LoVo (cell line): ENCODE measurements at places on chromosomes 2 and 18.

GRCh38 chr18:46051731-46052461, 20.2 kb downstream of the PSTPIP2 start:
- peak; percentile 33 for DNase-seq

GRCh38 chr2:114331934-114332333, 110.5 kb upstream of the DPP10 start:
- no peak for DNase-seq

DNA sequence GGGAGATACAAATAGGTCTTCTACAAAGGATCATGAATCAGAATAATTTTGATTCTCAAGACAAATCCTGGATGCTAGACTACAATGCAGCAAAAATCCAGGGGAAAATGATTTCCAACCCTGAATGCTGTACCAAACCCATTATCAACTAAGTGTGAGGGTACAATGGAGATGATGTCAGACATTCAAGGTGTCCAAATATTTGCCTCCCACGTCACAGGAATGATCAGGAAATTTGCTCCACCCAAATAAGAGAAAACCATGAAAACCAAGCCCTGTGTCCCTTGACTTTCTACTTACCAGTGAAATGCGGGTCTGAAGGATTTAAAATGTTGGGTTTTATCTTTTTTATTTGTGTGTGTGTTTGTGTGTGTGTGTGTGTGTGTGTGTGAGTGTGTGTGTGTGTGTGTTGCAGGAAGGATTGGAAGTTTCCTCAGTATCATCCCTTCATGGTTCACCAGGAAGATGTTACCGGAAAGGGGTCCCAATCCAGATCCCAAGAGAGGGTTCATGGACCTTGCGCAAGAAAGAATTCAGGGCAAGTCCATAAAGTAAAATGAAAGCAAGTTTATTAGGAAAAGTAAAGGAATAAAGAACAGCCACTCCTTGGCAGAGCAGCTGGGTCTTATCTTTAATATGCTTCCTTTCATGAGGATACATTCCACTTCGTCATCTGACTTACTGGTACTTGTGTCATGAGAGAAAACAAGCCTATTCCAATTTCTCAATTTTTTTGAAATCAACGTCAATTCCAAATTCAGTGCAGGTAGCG, 61.1 kb upstream of the ID2 start:
- no peak for DNase-seq

DNA sequence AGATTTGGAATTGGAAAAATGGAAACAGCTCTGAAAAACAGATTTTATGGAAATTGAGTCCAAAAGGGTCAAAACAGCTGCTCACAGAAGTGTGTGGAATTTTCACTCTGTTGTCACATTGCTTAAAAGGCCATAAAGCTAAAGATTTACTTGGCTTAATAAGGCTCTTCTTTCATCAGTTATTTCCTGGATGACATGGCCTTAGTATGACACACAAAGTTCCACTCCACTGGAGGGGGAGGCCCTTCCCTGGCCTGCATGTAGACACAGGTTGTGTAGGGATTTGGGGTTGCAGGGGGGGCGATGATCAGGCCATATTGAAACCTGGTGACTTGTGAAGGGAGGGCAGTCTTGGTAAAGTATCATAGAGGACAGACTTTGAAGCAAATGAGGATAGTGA, 34.0 kb downstream of the TMEM185B start:
- DNase-seq = no peak

DNA sequence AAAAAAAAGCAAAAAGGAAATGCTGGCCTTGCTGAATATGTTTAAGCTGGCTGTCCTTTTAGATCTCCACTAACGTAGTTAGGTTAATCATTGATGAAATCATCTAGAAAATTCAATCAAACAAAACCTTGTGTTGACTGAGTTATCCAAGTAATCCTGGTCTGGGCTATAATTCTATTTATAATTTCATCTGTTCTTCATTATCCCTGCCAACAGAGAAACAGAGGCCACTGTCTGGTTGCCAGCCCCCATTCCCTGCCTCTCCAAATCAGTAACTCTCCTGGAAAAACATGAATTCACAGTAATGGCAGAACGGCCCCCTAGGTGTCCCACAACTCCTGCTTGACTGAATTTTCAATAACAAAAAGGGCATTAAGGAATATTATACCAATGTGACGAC, 24.6 kb downstream of the DOCK10 start:
- DNase-seq = no peak

- DNase-seq = peak; percentile 16
Observed at GRCh38 chr2:225282858-225283710, 116.4 kb upstream of the NYAP2 start.

GRCh38 chr2:48423376-48423775, 106.6 kb upstream of the STON1 start:
- DNase-seq = no peak

DNA sequence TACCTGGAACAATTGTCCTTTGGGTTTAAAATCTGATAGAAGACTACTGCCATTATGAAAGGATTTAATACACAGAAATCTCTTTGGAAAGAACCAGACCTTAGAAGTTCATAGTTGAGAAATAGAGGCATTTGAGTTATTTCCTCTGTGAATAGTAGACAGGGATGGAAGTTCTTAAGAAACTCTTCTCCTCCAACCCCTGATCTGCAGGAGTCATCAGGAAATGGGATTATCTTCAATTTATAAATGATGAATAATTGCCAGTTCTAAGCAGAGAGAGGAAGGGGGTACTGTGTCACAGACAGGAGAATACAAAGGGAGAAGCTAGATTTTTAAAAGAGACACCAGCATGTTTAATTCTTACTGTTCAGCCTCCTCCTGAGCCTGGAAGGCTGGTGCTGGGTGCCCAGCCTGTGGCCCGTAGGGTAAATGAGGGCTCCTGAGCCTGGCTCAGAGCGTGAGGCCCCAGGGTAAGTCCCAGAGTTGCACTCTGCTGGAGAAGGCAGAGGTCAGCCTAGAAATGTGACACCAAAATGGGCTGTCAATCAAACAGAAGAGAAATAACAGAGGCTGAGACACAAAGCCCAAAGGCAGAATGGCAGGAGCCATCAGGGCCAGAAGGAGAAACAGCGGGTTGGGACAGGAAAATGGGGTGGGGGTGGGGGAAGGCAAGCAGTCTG, 58.2 kb upstream of the PKDCC start:
- no peak for DNase-seq

DNA sequence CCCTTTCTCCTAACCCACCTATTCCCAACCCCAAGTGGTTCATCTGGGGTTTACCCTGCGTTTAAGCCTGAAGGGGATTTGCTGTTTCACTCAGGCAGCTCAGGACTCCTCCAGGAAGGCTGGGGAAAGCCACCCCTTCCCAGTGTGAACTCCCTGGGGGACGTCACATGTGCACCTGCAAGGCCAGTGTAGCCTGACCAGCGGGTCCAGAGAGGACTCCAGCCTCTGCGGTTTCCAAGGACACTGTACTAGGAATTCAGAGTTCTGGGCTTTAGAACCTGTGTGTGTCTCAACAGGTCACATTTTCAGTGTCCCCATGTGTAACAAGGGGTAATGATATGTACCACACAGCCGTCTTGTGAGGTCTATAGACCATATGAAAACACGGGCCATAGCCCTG, 17.9 kb downstream of the EHD3 start:
- no peak for DNase-seq

DNA sequence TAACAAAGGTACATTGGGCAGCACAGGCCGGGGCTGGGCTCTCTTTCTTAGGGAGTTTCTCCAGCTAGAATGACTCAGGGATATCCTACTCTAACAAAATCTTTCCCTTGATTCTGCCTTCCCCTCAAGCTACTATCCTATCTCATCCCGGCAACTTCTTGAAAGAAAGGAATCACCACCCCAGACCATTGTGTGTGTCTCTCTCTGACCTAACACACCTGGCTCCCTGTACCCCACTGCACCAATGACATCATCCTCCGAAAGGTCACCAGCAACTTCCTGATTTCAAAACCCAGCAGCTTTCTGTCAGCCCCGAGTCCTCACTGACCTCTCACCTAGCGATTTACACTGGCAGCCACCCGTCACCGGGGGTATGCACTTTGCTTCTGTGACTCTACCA, 72.1 kb upstream of the MAP4K4 start:
- DNase-seq = no peak

DNA sequence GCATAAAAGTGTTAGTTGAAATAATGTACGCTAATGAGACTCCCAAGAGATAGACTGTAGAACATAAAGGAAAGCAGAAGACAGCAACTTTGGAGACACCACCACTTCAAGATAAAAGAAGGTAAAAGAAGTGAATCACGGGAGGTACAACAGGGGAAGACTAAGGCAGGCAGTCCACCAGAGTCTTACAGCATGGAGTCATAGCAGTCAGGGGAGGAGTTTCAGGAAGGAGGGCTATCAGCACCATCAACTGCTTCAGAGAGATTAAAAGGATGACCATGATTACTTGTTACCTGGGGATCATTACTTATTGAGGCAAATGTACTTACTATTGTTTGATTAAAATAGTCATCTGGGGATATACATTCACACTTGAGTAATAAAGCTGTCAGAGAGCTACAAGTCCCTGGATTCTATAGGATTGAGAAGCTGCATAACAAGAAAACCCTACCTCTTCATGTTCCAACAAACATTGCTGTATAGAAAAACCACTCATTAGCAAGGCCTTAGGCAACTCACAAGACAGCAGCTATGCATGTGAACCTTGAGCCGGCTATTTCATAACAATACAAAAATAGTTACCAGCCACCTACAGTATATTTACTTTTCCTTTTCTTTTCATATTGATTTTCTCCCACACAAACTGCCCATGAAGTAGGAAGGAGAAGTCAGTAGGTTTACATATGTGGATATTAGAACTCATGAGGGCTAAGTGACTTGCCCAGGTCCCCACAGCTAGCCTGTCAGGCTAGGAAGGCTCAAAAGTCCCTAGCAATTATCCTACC, 101.7 kb downstream of the PDE11A start:
- no peak for DNase-seq

GRCh38 chr2:71348302-71348701, 16.7 kb downstream of the ZNF638 start:
- no peak for DNase-seq

DNA sequence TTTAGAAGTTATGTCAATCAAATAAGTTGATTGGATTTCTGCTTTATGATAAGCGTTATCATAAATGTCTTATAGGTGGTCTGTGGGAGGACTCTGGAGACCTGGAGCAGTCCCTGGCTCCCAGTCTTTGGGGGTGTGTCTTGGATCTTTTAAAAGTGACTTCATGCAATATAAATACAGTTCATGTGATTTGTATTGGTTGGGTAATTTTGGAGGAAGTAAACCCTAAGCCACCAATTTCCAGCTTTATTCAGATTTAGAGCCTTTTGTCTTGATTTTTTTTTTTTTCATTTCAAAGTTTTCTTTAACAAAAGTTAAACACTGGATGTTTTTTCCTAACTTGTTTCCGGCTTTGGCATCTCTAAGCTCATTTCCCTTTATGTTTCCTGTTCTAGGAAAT, 68.8 kb downstream of the MAP4K4 start:
- DNase-seq = no peak

DNA sequence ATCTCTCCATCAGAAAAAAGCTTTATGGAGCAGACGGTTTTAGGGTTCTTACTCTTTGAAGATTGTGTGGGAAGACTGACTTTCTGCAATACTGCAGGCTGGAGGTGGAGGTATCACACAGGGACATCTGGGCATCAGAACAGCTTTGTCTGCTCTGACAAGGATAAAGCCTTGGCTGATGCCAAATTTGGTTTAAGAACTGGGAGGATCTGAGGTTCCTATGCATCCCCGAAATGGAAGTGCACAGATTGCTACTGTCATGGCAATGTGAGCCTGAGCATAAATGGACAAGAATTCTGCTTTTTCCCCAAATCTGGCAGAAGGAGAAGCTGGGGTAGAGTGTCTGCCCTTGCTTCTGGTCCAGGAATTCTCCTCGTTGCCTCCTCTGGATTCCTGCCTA, 424.3 kb downstream of the SLC4A3 start:
- no peak for DNase-seq

GRCh38 chr2:65264821-65265670, 37.4 kb downstream of the ACTR2 start:
- peak; percentile 57 for DNase-seq

DNA sequence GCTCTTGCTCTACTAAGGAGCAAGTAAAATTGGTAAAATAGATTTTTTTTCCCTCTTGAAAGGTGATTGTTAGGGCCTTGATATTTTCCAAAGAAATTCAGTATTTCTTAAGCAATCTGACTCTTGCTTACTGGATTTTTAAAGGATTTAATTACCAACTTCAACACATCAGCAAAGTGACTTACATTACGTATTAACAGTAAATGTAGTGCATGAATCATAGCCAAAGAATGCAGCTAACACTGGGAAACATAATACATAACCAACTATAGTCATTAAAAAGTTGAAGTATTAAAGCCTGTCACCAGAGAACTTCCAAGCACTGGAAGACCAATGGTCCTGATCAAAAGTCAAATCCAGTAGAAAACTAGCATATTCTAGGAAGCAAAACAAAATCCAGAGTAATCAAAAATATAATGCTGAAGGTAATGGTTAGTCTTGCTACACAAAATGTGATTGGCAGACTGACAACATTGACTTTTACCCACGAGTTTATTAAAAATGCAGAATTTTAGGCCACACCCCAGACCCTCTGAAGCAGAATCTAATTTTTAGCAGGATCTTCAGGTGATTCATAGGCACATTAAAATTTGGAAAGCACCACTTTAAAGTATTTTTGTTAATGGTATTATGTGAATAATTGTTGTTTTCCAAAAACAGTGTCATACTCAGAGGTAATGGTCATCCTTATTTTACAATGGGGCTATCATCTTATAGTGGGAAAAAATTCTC, 31.8 kb upstream of the CAVIN2 start:
- peak; percentile 42 for DNase-seq

GRCh38 chr18:21131698-21132227, 20.1 kb upstream of the ROCK1 start:
- no peak for DNase-seq

DNA sequence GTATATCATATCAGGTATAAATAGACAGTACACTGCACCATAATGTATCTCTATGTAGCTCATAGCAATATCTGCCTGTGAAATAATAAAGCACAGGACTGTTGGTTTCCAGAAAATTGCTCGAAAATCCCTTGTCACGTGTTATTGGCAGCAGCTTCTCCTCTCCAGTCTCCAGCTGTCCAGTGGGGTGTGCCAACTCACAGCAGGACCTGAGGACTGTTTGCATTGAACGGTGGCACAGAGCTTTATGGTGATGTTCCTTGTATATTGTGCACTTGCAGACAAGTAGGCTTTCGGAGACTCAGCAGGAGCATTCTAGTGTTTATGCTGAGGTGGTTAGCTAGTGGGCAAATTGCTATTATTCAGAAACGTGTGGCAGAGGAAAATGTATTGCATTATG, 182.2 kb upstream of the ATP5MC3 start:
- DNase-seq = no peak

- no peak for DNase-seq
Observed at GRCh38 chr2:47014564-47015051, 99.0 kb upstream of the MCFD2 start.

DNA sequence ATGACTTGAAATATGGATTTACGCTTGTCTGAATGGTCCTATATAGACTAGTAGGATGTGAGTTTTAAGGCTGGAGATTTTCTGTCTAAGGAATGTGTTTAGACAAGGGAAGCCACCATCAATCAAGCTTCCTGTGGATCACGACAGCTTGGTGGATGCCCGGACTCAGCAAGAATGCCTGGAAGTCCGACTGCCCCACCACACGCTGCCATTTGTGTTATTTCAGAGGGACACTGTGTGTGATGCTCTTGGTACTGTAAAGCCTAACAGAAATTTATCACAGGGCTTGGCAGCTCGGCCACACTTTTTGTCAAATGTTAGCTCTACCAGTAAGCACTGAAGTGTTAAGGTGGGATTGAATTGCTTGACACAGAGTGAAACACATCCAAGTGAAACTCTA, 127.1 kb upstream of the CDH7 start:
- no peak for DNase-seq

- DNase-seq = no peak
Observed at GRCh38 chr2:241598061-241598460, 38.9 kb downstream of the THAP4 start.
